Osteoblast (primary cell): ENCODE measurements at places on chromosomes 16 and 17. TPM values are rescaled to one million over a fixed set of nuclear protein-coding genes. Genes with fewer than 3 reads are reported as not detected.

- no peak for DNase-seq
Measured at GRCh38 chr17:61635913-61636432, 45.0 kb upstream of the NACA2 start.

DNA sequence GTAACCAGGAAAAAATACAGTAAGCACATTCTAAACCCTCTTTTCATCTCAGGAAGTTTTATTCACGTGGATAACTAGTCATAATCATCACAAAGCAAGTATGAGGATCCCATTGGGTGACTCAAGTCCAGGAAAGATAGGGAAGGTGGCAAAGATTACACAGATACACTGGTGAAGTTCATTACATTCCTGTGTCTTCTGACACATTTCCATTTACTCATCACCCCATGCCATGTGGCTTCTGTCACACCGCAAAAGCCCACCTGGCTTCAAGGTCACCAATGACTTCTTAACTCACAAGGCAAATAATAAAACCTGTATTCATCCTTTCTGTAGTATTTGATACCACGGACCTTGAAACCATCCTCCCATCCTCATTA is 17.0 kb downstream of the HS3ST3A1 start:
- peak; percentile 68 for DNase-seq

DNA sequence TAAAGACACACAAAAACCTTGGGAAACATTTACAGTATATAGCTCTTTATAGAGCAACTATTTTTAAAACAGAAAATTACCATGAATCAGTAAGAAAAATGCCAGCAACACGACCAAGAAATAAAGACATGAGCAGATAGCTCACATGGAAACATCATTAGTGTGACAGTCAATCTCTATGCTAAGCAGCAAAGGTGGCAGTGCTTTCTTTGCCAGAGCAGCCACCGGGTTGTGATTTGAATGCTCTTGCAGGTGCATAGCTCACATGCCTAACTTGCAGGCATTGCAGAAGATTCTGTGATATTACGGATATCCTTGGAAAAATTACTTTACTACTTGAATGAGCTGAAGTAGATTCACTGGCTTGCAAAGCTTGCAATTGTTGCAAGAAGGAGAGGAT is 652.9 kb upstream of the C16orf82 start:
- peak; percentile 13 for DNase-seq

GRCh38 chr16:69910964-69911363 is 40.2 kb upstream of the CLEC18A start:
- no peak for DNase-seq

- DNase-seq: no peak
Measured at GRCh38 chr17:38353086-38353604, 1.5 kb downstream of the SOCS7 start.

DNA sequence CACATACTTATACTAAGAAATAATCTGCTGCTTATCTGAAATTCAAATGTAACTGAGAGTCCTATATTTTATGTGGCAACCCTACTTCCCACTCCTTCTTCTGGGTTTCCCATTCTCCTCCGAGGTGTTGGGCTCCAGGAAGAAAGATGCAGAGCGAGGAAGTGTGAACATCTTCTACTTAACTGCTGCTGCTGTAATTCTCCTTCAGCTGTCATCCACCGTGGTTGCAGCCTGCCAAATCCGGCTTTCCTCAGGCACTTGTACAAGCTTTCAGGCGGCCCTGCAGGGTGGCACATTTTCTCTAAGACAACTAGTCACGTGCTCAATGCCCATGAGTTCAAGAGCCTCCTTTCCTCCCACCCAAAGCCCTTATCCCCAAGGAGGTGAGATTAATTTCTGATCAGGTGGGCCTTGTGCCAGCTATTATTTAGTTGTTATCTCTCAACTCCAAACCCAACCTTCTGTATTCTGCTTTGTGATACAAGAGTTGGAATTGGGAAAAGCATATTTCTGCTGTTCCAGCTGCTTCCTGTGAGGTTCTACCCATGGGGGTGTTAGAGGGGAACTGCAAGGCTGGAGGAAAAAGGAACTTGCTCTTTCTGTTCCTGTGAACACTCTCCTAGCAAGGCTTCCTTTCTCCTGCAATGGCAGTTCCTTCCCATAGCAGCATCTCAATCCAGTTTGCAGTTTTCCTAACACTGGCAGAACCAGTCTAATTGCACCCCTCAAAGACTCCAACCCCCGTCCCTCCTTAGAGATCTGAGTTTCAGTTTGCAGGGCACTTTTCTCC is 67.6 kb upstream of the RBBP6 start:
- DNase-seq: no peak

IRF8 gene
- total RNA-seq: under 0.01 and 0.36 TPM in 2 replicates

- DNase-seq: no peak
Measured at GRCh38 chr16:71515026-71515425, 11.2 kb upstream of the CHST4 start.

ZDHHC1 gene
- 9.0 and 13.3 TPM in 2 replicates for total RNA-seq

DRC3 gene
- total RNA-seq: 1.8 and 2.9 TPM in 2 replicates

DNA sequence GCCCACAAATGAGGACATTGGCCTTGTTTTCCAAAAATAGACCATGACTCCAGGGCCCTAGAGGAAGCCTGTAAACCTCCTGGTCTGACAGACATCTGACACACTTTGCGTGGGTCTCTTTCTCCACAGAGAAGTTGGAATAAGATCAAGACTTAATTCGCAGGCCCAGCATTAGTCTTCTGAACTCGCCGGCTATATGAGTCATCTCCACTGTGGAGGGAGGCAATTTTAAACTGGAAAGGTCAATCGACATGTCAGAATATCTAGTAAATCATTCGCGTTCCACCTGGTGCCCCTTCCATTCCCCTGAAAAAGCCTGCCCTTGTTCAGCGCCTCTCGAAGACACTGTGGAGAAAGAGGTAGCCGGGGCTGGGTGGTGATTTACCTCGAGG is 140.1 kb downstream of the CLEC16A start:
- DNase-seq: peak; percentile 94
